ENCODE measurements at places on chromosomes 4 and X. TPM values are rescaled to one million over a fixed set of nuclear protein-coding genes. Genes with fewer than 3 reads are reported as not detected.

CXCL9 gene
- total RNA-seq, result 0.11 TPM

MMRN1 gene
- 35.9 TPM for total RNA-seq

FAM47E gene
- total RNA-seq, result 14.8 TPM

- no peak overlapping the region for H3K27ac ChIP-seq
- no peaks in the 10 kb centered on the region for H3K36me3 ChIP-seq
- no peaks in the 10 kb centered on the region for H3K4me1 ChIP-seq
Measured at GRCh38 chr4:70062000-70062399, 11.8 kb downstream of the HTN1 start.

GRCh38 chrX:119696251-119696890, 3.4 kb upstream of the SEPTIN6 start:
- H3K36me3 ChIP-seq, result no peaks in the 10 kb centered on the region
- H3K4me1 ChIP-seq, result peaks cover 15% of the 10 kb centered on the region
- no peak overlapping the region for H3K4me3 ChIP-seq
- DNase-seq, result no peak
- H3K27me3 ChIP-seq, result no peaks in the 10 kb centered on the region

GRCh38 chr4:182711211-182711610, 206.0 kb downstream of the DCTD start:
- no peaks in the 10 kb centered on the region for H3K27me3 ChIP-seq
- DNase-seq, result no peak
- H3K4me1 ChIP-seq, result no peaks in the 10 kb centered on the region
- peaks cover 3% of the 10 kb centered on the region for H3K36me3 ChIP-seq

OTC gene
- total RNA-seq, result 0.22 TPM

- no peak overlapping the region for H3K27ac ChIP-seq
- no peak for DNase-seq
- no peaks in the 10 kb centered on the region for H3K27me3 ChIP-seq
- no peaks in the 10 kb centered on the region for H3K36me3 ChIP-seq
Measured at GRCh38 chrX:68383540-68383939, 49.8 kb downstream of the OPHN1 start.

DNA sequence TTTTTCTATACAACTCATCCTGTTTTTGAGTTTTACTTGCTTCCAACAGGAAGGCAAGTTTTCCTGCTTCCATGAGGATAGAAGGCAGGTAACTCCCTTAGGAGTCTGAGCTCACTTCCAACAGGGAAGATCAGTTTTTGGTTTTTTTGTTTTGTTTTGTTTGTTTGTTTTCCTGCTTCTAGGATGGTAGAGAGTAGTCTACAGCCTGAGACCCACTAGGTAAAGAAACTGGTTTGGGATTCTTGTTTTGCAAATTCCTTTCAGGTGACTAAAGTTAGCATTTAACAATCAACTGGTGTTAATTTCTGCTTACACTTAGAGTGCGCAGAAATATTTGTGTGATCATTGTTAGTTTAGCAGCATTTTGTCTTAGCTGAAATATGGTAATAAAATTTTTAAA, 227.8 kb upstream of the TACR3 start:
- no peaks in the 10 kb centered on the region for H3K36me3 ChIP-seq
- H3K27me3 ChIP-seq, result no peaks in the 10 kb centered on the region
- DNase-seq, result no peak
- no peak overlapping the region for H3K4me3 ChIP-seq
- H3K4me1 ChIP-seq, result no peaks in the 10 kb centered on the region

DNA sequence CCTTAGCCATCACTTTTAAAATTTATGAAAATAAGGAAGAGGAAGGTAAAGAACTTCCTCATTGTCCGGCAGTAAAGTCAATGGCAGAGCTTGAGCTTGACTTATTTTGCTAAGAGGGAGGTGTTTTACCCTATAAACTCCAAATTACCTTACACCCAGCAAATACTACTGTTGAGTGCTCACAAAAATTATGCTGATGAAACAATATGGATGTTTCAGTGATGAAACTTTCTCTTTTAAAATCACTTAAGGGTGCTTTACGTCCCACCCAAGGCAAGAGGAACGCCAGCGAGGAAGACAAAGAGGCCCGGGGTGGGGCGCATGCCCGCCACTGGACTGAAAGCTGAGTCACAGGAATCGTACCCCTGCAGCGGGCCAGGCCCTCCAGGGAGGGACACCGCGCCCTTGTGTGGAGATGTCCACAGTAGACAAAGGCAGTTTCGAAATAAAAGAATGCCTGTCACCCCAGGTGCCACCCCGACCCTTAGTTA, 560 bp upstream of the TMSB4X start:
- H3K4me3 ChIP-seq, result peak overlapping the region; percentile 63
- H3K4me1 ChIP-seq, result peaks cover 14% of the 10 kb centered on the region
- peak overlapping the region; percentile 92 for H3K27ac ChIP-seq
- no peak for DNase-seq
